ENCODE measurements at places on chromosomes 1 and 21. TPM values are rescaled to one million over a fixed set of nuclear protein-coding genes. Genes with fewer than 3 reads are reported as not detected.

DNA sequence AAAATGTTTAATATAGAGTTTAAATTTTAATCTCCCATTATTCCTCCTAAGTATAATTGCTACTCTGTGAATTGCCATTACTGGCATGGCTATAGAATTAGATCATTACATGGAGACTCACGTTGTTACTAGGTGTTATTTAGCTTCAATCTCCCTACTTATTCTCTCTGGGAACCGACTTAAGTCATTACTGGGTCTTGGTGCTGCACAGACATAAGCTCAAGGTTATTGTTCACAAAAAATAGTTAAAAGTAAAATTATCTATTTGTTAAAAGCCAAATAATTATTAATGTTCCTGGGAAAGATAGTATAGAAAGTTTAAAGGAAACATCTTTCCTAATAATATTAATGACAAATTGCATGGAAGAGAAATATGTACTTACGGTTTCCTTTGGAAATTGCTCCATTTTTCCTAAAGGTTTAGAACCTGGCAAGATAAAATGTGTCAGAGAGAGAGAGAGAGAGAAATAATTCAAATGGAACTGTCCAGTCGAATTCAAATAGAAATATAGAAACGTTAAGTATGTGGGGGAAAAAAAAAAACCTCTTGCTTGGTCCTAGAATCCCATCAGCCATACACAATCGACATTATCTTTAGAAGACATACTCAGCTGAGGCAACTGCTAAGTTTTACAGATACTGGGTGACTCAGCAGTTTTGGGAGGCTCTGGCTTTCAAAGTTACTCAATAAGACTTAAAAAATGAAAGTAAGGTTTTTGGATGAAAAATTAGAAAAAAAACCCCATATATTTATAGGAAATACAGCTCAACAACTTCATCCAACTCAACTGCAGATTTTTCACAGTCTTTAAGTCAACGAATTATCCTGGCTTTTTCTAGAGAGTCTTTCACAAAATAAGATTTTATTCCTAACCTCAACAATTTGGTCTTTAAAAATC is at the start of gene SPTA1:
Gene SPTA1, minus strand, starts transcription at position 605 of the 899 bp plus-strand sequence. Its CDS starts 198 bp downstream, at position 407.
- DNase-seq: no peak

HEYL gene
- total RNA-seq: 5.6 TPM

KCND3 gene
- total RNA-seq: 0.31 TPM

DNA sequence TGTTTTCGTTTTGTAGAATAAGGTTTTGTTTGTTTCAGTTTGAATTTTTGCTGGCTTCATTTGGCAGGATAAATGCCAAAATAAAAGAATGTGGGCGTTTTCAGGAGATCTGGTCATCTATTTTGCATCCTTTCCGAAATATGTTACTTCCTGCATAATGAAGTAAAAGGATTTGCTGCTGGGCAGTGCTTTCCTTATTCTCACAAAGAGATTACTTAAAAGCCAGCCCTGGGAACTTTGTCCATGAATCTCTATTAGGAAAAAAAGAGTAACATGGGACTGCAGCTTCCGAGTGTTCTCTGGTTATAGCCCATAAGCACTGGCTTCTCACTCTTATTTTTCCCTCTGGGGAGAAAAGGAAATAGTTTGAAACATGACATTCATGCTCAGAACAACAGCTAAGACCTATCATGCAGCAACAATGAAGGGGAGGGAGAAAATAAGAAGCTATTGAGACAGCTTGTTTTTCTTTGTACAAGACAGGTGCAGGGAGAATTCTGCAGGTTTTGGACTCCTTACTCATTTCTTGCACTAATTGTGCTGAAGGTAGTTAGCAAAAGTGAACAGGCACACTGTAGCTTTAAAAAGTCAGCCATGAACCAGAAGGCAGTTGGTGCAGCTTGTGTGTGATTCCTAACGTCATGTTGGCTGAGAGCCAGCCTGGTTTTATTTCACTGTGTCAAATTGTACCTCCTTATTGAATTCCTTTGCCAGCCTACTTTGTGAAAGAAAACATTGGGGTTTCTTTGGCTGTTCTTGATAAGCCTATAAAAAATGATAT is at the start of gene SAMD13:
Gene SAMD13, plus strand, starts transcription at position 705 of the 781 bp plus-strand sequence. CDS start 1,527 bp downstream, outside the sequence.
- peak; percentile 61 for DNase-seq

- no peak for DNase-seq
Observed at GRCh38 chr1:86542631-86543030, 4.2 kb upstream of the CLCA4 start.

DNA sequence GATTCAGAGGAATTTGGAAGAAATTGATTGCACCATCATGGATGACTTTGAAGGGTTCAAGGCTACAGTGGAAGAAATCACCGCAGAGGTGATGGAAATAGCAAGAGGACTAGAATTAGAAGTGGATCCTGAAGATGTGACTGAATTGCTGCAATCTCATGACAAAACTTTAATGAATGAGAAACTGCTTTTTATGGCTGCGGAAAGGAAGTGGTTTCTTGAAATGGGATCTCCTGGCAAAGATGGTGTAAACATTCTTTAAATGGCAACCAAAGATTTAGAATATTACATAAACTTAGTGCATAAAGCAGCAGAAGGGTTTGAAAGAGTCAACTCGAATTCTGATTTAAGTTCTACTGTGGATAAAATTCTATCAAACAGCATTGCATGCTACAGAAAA is 698.6 kb downstream of the PLA2G4A start:
- no peak for DNase-seq

DNA sequence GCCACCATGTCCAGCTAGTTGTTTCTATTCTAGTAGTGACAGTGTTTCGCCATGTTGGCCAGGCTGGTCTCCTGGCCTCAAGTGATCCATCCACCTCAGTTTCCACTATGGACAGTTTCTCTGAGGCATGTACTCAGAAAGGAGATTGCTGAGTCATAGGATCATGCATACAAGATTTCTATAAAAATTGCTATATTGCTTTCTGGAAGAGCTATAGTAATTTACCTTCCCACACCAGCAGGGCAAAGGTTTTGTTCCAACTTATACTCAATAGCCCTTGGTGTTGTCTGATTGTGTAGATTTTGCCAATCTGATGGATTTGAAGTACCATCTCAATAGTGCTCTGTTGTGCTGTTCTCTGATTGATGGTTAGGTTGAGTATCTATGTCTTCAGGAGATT is 15.6 kb upstream of the ATP1A1 start:
- no peak for DNase-seq

DNA sequence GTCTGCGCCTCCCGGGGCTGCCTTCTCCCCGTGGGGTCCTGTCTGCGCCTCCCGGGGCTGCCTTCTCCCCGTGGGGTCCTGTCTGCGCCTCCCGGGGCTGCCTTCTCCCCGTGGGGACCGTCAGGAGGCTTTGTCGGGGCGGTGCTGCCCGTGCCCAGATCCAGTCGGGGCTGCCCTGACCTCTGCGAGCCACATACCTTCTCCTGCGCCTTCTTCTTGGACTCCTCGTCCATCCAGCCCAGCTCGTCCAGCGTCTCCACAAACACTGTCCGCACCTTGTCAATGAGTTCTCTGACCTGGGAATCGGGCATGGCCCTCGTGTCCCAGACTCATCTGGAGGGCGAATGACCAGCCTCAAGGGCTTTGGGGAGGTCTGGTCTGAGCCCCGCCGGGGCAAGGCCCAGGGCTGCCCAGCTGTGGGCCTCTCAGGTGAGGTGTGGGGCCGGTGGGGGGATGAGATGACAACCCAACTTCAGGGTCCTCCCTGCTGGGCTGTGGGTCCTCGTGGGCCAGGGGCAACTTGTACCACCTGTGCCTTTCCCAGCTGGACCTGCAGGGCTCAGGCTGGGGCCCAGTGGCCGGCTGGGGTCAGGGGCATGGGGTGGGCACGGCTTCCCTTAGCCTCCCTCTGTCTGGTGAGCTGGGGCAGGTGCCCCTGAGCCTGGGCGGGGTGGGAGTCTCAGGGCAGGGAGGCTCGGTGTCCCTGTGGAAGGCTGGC is 9.4 kb downstream of the PRXL2B start:
- no peak for DNase-seq

DNA sequence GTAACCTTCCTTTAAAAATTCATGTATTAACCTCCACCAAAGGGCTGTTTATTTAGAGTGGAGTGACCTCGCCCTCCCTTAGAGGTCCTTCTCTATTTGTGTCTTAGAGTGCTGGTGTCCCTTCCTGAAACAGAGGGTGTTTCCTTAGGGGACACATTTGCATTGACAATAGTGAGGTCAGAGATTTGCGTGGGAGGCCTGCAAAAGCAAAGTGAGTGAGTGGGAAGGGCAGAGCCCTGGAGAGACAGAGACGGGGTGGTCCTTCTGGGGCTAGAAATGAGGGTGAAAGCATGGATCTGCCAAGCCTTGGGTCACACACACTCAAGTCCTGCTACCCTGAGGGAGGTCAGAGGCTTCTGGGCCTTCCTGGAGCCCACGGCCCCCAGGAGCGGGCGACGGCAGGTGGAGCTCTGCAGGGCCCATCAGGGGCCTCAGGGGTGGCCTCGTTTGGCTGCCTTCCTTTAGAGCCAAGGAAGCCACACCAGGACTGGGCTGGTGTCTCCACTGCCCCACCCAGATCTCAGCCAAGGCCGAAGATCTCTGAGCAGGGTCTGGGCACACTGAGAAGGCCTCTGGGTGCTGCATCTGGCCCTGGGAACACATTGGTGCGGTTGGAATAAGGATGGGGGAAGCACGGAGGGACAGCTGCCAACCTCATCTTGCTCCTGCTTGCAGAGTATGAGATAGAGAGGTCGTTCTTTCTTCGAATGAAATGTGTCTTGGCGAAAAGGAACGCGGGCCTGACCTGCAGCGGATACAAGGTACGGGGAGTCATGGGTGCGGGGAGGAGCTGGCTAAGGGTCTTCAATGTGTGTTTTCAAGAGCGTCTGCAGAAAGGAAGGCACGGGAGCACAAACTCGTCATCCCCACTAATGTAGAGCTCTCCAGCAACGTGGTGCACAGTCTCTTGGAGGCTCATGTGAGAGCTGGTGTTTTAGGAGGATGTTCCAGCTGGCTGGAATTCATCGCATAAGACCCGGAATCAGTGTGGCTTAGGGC is 23.8 kb downstream of the SIM2 start:
- no peak for DNase-seq

EXTL1 gene
- total RNA-seq: 7.1 TPM

DNA sequence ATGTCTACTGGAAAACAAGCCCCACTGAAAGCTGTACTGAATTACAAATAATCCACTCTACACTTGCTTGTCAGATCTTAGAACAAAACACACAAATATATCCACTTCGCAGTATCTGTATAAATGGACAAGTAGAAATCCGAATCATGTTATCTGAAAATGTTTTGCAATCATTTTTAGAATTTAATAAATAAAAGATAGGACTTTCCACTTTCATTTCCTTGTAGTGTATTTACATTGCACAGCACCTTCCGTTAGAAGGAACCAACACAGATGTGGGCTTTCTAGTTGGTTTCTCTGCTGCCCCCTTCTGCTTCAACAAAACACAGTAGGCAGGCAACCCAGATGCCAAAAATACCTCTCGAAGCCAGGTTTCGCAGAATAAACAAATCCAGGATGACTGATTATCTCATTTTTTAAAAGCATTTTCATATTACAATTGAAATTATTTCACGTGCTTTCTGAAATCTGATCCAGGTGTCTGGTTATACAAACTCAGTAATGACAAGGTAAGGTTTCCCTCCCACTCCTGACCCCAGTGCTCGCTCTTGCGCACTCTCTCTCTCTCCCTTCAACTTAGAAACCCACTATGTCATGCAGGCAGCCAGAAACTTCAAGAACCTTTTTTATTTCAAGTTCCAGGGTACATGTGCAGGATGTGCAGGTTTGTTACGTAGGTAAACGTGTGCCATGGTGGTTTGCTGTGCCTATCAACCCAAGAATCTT is 389.9 kb downstream of the SMYD3 start:
- no peak for DNase-seq

C1orf167 gene
- not detected for total RNA-seq

GRCh38 chr1:15218287-15219279 is 28.4 kb upstream of the FHAD1 start:
- DNase-seq: no peak

- no peak for DNase-seq
Observed at GRCh38 chr1:221430152-221430960, 311.5 kb downstream of the DUSP10 start.

GRCh38 chr1:99751877-99752504 is 14.4 kb downstream of the FRRS1 start:
- no peak for DNase-seq

GRCh38 chr1:26965213-26965612 is 4.9 kb upstream of the KDF1 start:
- no peak for DNase-seq

- DNase-seq: no peak
Observed at GRCh38 chr1:243970077-243970476, 81.0 kb upstream of the ZBTB18 start.

DNA sequence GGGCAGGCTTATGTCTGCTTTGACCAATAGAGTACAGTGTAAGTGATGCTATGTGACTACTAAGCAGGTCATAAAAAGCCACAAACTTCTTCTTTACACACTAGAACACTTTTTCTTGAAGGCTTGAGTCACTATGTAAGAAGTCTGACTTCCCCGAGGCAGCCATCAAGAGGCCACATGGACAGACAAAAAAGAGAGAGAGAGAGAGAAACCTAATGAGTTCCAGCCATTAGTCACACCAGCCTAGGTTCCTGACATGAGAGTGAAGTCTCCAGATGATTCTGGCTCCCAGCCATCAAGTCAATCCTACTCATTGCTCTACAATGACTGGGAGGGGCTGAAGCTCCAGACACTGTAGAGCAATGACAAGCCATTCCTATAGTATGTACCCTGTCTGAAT is 101.4 kb downstream of the LHX9 start:
- DNase-seq: no peak

GRCh38 chr21:42289926-42290325 is 25.3 kb downstream of the TFF3 start:
- no peak for DNase-seq

GRCh38 chr1:235513495-235514366 is 9.5 kb upstream of the B3GALNT2 start:
- DNase-seq: no peak

DNA sequence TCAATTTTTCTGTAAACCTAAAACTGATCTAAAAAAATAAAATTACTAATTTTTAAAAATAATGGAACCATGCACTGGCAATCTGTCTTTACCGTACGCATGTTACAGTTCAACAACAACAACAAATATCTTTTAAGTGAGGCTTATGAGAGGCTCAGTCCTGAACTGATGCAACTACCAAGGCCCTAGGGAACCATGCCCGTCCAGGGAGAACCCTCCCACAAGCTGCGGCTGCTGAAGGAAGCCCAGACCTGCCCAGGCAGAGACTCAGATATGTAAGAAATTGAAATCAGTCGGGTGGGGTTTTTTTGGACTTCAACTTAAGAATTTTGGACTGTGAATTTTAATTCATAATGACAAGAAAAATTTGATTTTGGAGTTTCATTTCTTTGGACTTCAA is 91.1 kb downstream of the NPHP4 start:
- DNase-seq: no peak

JAM2 gene
- 4.8 TPM for total RNA-seq

GRCh38 chr1:30523055-30524020 is 200.0 kb downstream of the MATN1 start:
- peak; percentile 13 for DNase-seq

GRCh38 chr1:209012443-209013196 is 570.9 kb upstream of the CAMK1G start:
- DNase-seq: no peak

All from mesothelial cell of epicardium (in vitro differentiated cells).